Activated CD4-positive, alpha-beta T cell treated with anti-CD3 and anti-CD28 coated beads, Interleukin-2, amount 10 ng/mL, durations not matched to agents 7 days and 5 days (primary cell): ENCODE measurements at places on chromosomes 2 and 18. TPM values are rescaled to one million over a fixed set of nuclear protein-coding genes. Genes with fewer than 3 reads are reported as not detected.

DNA sequence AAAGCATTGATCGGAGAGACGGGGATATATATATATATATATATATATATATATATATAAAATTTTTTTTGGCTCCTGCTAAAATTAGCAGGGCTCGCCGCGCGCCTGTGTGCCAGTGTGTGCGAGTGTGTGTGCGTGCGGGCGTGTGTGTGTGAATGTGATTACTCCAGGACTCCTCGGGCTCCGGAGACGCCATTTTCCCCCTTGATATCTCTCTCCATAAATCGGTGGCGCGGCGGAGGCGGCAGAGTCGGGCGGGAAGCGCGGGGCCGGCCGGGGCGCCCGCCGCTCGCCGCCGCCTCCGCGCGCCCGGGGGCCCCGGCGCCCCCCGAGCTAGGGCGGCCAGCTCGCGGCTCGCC lies 795 bp upstream of the SETBP1 start:
- H3K4me3 ChIP-seq, result peak overlapping the region; percentile 72
- peaks cover 1% of the 10 kb centered on the region for H3K36me3 ChIP-seq
- peaks cover 3% of the 10 kb centered on the region for H3K4me1 ChIP-seq
- H3K27ac ChIP-seq, result peak overlapping the region; percentile 76

DNA sequence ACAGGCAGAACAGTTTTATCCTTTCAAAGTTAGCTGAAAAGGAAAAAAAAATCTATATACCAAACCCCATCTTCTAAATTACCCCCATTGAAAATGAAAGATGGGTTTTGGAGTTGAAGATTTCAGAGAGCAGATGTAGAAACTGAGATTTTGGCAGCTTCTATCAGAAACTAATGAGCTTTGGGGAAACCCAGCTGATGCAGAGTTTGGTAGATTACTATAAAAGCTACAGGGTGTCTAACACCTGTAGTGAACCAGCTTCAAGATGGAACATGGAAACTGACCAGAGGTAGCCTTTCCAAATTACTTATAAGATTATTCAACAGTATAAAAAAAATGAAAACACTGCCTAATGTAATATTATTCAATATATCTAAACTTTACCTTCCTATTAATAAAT lies 583.1 kb downstream of the XIRP2 start:
- no peaks in the 10 kb centered on the region for H3K4me1 ChIP-seq
- DNase-seq, result no peak
- no peaks in the 10 kb centered on the region for H3K36me3 ChIP-seq
- no peak overlapping the region for H3K4me3 ChIP-seq
- H3K27me3 ChIP-seq, result no peaks in the 10 kb centered on the region

- no peak overlapping the region for H3K27ac ChIP-seq
- H3K27me3 ChIP-seq, result no peaks in the 10 kb centered on the region
- H3K36me3 ChIP-seq, result no peaks in the 10 kb centered on the region
Observed at GRCh38 chr2:37472959-37473358, 128.5 kb downstream of the QPCT start.

- peaks cover 5% of the 10 kb centered on the region for H3K27me3 ChIP-seq
- no peak overlapping the region for H3K4me3 ChIP-seq
- H3K4me1 ChIP-seq, result peaks cover 28% of the 10 kb centered on the region
- peak; percentile 8 for DNase-seq
- H3K36me3 ChIP-seq, result no peaks in the 10 kb centered on the region
Observed at GRCh38 chr2:38190542-38191218, 114.7 kb upstream of the CYP1B1 start.

DNA sequence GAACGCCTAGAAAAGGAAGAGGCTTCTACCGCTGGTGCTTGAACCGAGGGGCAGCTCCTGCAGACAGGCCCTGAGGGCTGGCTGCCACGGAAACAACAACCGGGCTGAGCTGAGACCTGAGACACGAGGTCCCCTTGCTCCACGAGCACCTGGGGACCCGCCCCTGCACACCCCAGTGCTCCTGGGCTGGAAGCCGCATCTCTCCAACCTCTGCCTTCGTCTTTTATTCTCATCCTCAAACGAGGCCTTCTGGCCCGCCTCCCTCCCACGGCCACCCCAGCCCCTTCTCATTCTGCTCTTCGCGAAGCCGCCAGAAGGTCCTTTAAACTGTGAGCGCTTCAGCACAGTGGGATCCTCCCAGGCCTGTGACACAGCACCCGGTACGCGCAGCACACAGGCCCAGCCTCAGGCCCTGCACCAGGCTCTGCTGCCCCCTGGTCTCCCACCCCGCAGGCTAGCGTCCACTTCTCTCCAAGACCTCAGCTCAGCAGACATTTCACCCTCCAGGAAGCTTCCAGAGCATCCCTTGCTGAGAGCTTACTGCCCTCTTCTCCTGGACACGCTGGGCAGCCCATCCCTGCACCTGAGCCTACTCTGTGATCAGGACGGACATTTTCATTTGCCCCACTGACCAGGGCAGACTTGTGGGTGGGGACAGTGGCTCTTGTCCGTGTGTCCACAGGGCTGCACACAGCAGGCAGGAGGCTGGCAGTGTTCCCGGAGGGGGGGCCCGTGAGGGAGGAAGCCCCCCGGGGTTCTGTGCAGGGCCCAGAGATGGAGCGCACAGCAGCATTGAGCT lies 149.7 kb downstream of the PXDN start:
- H3K27ac ChIP-seq, result no peak overlapping the region
- H3K4me1 ChIP-seq, result no peaks in the 10 kb centered on the region
- H3K4me3 ChIP-seq, result no peak overlapping the region
- H3K27me3 ChIP-seq, result peaks cover 3% of the 10 kb centered on the region

- H3K36me3 ChIP-seq, result peaks cover 1% of the 10 kb centered on the region
- H3K27ac ChIP-seq, result no peak overlapping the region
- H3K27me3 ChIP-seq, result peaks cover 39% of the 10 kb centered on the region
- peak overlapping the region; percentile 66 for H3K4me3 ChIP-seq
Observed at GRCh38 chr18:55585920-55586561, 2.0 kb downstream of the TCF4 start.

DNA sequence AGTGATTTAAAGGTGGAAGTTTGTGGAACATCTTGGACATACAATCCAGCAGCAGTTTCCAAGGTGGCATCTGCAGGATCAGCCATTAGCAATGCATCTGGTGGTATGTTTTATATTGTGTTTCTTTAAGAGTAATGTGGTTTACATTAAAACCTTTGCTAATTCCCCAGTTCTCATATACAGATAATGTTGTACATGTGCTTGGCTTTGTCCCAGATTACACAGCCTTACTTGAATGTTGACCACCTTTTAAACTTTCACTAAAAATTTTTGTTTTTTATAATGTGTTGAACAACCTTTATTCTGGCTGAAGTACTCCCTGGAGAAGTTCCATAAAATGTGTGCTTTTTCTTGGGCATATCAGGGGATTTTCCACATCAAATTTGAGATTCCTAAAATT lies 57.5 kb downstream of the MIB1 start:
- H3K27me3 ChIP-seq, result no peaks in the 10 kb centered on the region
- no peaks in the 10 kb centered on the region for H3K4me1 ChIP-seq
- no peak overlapping the region for H3K27ac ChIP-seq
- no peak for DNase-seq
- H3K4me3 ChIP-seq, result no peak overlapping the region

DNA sequence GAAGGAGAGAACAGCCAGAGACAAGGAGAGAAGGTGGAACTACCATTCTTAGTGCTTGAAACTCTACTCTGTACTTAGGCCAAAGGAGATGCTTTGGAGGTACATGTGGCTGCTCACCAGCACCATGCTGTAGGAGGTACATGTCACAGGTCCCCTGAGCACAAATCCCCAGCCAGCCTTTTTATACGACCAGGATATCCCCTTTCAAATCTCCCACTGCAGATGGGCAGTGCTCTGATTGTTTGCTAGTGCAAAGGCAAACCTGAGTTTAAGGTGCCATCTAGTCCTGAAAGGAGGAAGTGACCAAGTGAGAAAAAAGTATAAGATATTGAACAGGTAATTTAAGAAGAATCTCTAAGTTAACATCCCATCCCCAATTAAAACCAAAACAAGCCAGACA lies 17.1 kb upstream of the TTC21B start:
- H3K4me3 ChIP-seq, result no peak overlapping the region
- no peaks in the 10 kb centered on the region for H3K4me1 ChIP-seq
- no peak for DNase-seq

The METAP1D gene
- total RNA-seq, result 5.5 TPM

The UGT1A5 gene
- not detected for total RNA-seq
